COR-L47 (cell line): ENCODE measurements at places on chromosomes 2 and 18.

DNA sequence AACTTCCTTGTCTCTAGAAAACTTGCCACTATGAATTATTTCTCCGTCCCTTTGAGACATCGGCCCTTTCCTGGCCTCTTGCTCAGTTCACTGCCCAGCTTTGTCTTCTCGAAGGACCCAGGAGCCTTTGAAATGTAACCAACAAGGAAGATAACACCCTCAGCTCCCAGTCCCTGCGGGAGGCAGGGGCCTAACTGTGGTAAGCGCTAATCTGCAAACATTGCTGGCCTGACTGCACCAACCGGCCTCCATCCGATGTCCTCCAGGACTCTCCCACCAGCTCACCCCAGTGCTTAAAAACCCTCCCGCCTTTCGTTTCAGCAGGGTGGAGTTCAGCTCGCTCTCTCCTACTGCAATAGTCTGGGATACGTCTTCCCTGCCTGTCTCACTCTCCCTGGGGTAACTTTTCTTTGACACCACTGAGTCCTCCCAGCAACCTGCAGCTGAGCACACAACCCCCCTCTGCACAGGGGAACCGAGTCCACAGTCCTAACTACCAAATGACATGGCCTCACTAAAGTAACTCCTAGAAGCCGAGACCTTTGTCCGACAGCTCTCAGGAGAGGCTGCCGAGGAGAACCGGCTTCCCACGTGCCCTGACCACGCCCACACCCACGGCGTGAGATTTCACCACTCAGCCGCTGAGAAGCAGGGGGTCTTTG, 76.1 kb downstream of the MBP start:
- no peak for DNase-seq

- DNase-seq = no peak
Observed at GRCh38 chr18:61096226-61096625, 237.0 kb upstream of the CDH20 start.

- DNase-seq = no peak
Observed at GRCh38 chr2:230893338-230893737, 28.6 kb downstream of the ITM2C start.

DNA sequence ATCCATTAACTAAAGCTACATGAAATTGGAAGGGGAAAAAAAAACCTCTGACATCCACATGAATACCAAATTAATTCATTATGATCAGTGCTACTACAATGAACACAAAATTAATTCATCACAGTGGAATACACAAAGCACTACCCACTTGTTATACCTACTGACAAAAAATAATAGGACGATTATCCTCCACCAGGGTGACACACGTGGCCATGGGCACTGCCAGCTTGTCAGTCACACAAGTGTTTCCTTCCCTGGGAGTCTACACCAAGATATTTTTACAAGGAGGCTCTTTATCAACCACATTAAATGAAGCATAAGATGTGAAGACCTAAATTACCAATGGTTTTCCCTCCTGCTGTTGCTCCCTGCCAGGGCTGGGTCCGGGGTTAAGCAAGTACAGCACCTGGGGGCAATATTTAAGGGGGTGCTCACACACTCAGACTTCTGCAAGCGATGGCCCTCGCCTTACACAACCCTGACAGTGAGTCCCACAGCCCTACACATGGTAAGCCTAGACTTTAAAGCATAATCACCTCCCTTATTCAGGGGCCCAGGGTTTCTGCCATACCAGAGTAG, 90.1 kb downstream of the TCF4 start:
- peak; percentile 30 for DNase-seq

DNA sequence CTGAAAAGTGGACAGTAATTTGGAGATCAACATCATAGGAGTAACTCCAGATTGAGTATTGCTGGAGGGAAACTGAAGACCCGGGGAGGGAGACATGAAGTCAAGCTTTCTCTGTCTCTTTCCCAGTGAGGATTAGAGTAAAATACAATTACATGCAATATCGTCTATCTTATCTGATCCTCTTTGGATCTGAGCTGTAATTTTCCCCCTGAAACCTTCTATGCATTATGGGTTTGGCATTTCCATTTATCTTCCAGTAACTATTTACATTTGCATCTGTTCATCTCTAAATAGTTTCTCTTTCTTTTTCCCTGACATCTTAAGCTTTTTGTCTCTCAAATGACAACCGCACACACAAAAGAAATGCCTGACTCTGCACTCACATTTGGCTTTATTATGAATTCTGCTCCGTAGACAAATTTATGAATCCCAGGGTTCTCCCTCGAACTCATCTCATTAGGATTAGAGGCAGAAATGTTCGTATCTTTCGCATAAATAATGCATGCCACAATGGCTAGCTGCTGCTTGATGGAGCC, 113.1 kb downstream of the SPP2 start:
- no peak for DNase-seq

- DNase-seq = no peak
Observed at GRCh38 chr2:109340381-109340780, 211.4 kb downstream of the SH3RF3 start.

DNA sequence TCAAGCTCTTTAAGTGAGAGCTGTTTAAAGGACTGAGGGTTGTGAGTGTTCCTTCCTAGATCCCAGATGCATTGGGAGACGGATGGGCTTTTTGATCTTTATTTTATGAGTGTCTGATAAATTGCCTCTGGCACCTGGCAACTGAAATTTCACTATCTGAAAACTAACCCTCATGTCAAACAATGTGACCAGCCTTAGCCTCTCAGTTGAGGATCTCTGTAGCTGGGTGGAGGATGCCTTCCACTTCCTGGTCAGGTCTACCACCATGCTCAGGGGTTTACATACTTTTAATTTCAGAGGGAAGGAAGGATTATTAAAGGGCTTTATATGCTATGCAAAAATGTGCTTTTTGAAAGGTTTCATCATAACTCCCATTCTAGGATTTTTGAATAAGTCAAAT, 70.5 kb upstream of the NT5C1B start:
- no peak for DNase-seq

DNA sequence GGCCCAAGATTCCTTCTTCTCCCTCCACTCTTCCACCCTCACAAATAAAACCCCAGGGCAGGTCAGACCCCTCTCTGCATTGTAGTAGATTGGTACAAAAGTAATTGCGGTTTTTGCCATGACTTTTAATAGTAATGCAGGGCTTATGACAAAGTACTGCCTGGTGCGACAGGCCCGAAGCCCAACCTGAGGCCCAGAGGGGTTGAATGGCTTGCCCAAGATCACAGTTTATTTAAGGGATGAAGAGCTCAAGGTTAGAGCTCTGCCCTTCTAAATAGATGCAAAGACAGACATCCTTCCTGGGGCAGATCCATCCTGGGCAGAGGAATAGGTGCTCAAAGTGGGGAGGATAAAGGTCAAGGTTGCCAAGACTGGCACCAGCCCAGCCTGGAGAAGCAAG, 899 bp upstream of the PSTPIP2 start:
- no peak for DNase-seq

- no peak for DNase-seq
Observed at GRCh38 chr2:16852651-16853050, 187.0 kb upstream of the CYRIA start.

DNA sequence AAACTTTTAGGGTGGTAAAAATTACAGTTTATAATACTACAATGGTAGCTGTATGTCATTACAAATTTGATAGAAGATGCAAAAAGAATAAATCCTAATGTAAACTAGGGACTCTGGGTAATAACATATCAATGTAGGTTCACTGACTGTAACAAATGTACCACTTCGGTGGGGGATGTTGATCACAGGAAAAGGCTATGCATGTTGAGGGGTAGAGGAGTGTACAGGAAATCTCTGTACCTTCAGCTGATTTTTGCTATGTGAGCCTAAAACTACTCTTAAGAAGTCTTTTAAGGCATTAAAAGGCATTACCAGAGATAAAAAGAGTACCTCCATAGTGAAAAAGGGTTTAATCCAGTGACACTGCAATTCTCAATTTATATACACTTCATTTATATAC, 25.0 kb downstream of the TRIP12 start:
- DNase-seq = no peak

DNA sequence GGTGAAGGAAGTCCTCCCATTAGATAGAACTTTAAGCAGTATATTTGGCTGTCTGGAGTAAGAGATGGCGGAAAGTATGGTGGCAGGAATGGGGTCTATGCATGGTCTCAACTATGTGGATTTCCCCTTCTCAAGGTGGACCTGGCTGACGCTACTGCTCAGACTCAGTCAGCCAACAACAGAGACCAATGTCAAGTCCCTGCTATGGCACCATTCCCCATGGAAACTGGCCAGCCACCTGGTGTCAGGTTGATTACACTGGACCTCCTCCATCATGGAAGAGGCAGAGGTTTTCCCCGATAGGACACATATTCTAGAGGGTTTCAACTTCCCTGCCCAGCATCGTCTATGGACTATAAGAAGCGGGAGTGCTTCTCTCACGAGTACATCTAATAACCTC, 8.6 kb upstream of the FAHD2A start:
- no peak for DNase-seq

GRCh38 chr2:232142049-232142448, 180.5 kb downstream of the DIS3L2 start:
- peak; percentile 3 for DNase-seq

- no peak for DNase-seq
Observed at GRCh38 chr2:200397785-200398184, 91.3 kb downstream of the SPATS2L start.

GRCh38 chr2:12612168-12612567, 104.6 kb upstream of the TRIB2 start:
- no peak for DNase-seq

DNA sequence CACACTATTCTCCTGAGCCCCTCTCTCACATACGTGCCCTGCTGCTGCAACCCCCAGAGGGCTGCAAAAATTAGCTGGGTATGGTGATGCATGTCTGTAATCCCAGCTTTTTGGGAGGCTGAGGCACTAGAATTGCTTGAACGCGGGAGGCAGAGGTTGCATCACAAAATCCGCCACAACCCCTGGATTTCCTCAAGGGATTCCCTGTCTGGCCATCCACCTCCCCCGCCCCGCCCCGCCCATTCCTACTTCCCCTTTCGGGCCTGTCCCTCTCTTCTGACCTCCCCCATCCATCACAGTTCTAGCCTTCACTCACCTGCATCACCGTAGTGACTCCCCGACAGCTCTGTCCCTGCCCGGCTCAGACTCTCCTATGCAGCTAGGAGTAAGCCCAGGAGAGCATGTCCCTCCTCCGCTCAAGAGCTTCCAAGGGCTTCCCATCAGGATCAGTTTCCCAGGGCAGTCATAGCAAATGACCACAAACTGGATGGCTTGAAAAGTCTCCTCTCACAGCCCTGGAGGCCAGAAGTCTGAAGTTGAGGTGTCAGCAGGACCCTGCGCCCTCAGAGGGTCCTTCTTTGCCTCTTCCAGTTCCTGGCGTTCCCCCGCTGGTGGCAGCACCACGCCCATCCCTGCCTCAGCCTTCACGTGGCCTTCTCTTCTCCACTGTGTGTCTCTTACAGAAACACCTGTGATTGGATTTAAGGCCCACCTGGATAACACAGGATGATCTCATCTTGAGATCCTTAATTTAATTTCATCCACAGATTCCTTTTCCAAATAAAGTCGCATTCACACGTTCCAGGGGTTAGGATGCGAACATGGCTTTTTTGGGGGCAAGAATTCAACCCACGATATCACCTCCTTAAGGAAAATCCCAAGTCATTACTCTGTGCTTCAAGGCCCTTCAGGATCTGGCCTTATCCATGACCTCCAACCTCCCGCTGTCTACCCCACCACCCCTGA, 58.5 kb downstream of the HS1BP3 start:
- DNase-seq = no peak

DNA sequence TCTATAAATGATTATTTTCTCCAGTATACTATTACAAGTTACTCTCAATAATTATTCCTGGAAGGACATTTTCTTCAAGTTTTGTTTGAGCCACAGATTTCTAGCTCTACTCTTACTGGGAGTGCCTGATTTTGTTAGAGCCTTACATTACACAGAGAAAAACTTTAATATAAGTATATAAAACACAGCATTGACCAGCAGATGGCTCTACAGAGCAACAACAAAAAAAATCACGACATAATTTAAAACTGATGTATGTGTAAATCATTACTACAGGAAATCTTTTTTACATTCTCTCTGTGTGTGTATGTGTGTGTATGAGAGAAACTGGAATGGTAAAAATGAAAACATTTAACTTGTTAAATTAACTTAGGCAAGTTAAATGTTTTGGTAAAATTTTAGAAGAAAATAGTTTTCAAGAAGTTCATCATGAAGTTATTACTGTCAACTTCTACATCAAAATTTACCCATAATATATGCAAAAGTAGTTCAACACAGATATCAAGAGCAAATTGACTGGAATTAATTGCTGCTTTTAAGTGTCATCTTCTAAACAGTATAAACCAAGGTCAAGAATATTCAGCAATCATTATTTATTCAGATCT, 103.3 kb downstream of the MDH1 start:
- no peak for DNase-seq

GRCh38 chr2:30178618-30179434, 32.0 kb downstream of the YPEL5 start:
- no peak for DNase-seq

GRCh38 chr2:151972241-151973012, 126.4 kb downstream of the CACNB4 start:
- no peak for DNase-seq

DNA sequence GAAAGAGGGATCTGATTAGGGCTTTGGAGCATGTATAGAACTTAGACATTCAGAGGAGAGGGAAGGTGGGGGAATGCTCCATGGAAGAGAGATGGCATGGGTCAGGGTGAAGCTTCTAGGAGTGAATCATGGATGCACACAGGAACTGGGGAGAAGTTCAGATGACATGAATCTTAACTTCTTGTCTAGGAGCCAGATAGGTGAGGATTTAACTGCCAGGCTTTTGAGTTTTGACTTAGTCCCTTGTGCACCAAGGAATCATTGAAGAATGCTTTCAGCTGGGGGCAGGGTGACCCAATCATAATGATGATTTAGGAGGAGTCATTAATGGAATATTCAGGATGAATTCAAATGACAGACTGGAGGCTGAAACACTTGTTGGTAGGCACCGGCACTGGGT, 48.7 kb downstream of the ACYP2 start:
- no peak for DNase-seq

DNA sequence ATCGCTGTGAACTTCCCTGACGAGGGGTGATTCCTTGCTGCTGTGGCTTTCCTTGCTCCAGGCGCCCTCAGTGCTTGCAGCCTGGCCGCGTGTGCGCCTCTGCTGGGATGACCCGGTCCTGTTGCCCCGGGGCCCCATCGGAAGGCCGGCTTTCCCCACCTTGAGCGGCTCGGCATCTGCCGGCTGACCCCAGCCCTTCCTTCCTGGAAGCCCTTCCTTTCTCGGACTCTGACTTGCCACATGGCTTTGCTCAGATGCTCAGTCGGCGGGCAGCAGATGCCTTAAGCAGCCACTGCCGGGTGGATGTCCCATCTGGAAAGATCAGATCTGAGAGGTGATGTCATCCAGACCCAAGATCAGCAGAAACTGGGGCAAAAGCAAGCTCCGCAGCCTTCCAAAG, 100.5 kb upstream of the ODC1 start:
- no peak for DNase-seq

- DNase-seq = no peak
Observed at GRCh38 chr2:66579186-66580126, 144.5 kb downstream of the MEIS1 start.

GRCh38 chr2:204365811-204366210, 179.5 kb upstream of the PARD3B start:
- no peak for DNase-seq

GRCh38 chr2:76009484-76009883, 298.8 kb upstream of the GCFC2 start:
- no peak for DNase-seq

GRCh38 chr2:230459216-230459615, 43.2 kb downstream of the SP100 start:
- no peak for DNase-seq

GRCh38 chr2:119158563-119159347, at the start of gene C1QL2:
Gene C1QL2 (minus strand): TSS chr2:119158751. CDS start chr2:119158269, 482 bp downstream.
- DNase-seq = peak; percentile 22
